ENCODE measurements at places on chromosomes 3 and 15.

DNA sequence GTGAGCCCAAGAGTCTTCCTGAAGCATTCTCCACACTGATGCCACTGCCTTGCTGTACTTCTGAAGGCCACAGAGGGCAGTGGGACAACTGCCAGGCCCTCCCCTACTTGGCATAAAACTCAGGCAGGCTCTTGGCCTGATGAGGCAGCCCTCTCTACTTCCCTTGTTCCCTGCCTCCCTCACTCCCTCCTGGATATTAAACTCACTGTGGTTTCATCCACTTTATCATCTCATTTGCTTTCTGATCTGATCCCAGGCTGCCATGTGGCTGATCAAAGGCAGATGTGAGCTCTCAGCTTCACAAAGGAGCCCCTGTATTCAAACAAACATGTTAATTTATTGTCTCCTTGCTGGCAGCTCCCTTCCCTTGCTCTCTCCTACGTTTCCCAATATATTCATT is 533.5 kb downstream of the IGSF11 start:
- DNase-seq: no peak

- no peak for DNase-seq
Measured at GRCh38 chr15:70091726-70092463, 5.8 kb downstream of the TLE3 start.

DNA sequence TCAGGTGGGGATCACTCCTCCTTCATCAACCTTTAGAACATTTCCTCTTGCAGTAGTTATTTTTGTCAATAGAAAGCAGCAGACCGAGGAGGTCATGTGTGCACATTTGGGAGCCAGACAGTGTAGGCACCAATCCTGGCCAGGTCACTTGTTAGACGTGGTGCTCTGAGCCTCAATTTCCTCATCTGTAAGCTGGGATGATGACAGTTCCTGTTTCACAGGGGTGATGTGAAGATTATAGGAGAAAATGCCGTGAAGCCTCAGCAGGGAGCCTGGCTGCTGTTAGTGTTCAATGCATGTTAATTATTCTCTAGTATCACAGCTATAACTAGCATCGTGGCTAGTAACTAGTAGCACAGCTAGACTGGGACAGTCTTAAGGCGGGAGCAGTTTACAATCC is 64.7 kb downstream of the ATP2B2 start:
- DNase-seq: no peak

GRCh38 chr3:174218016-174218415 is 641.1 kb upstream of the NAALADL2 start:
- no peak for DNase-seq

DNA sequence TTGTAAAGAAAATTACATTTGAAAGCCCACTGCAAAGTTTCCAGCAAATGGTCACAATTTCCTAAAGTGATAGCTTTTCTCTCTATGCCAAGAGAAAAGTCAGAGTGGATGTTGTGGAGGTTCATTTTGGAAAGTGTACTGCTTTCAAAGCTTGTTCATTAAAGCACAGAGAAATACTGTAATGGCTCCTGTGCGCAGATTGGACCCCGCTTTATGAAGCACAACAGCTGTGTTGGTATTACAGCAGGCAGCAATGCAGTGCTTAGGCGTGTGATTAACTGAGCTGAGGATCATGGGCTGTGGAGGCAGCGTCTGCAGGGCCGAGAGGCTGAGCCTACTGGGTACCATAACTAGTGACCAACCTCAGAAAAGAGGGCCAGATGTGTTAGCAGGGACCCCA is 478.4 kb upstream of the CFAP20DC start:
- no peak for DNase-seq

DNA sequence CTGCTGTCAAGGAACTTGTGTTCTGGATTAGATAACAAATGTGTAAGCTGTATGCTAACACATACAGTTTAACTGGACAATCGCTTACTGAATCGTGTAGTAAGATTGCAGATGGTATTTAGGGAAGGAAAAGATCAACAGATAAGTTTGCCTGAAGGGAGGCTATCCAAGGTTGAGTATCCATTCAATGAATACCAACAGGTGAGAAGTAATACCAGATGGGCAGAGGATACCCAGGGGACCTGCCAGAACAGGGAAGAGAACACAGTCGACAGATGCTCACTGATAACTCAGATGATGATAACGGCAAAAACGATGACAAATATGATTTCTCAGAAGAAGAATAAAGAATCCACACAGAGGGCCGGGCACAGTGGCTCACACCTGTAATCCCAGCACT is 3.2 kb upstream of the UACA start:
- DNase-seq: no peak

DNA sequence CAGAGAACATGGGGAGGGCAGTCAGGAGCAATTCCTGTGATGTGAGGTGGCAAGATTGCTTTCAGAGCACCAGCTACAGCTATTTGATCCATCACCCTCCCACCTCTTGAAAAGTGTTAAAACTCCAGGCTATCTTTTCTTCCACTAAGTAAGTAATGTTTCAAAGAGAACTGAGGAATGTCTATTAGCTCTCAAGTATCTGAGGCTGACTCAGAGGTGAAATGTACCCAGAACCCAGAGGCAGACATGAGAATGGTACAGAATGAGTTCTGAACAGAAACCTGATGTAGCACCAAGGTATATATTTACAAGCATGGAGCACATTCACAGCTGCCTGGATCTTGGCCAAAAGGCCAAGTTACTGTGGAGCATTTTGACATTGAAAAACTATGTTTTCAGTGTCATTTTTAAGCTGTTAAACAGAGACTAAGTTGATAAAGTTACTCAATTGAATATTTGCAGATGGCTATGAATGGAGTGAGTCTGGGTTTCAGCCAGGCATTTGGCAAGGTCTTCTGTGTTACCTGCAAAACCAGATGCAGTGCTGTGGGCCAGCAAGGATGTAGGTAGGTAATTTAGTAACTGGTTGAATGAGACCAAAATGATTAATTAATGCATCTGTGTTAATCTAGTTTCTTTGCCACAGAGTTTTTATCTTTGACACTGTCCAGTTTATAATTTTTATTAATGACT is 227.7 kb upstream of the CD96 start:
- no peak for DNase-seq

- DNase-seq: no peak
Measured at GRCh38 chr3:12157026-12157425, 1.7 kb downstream of the TIMP4 start.

DNA sequence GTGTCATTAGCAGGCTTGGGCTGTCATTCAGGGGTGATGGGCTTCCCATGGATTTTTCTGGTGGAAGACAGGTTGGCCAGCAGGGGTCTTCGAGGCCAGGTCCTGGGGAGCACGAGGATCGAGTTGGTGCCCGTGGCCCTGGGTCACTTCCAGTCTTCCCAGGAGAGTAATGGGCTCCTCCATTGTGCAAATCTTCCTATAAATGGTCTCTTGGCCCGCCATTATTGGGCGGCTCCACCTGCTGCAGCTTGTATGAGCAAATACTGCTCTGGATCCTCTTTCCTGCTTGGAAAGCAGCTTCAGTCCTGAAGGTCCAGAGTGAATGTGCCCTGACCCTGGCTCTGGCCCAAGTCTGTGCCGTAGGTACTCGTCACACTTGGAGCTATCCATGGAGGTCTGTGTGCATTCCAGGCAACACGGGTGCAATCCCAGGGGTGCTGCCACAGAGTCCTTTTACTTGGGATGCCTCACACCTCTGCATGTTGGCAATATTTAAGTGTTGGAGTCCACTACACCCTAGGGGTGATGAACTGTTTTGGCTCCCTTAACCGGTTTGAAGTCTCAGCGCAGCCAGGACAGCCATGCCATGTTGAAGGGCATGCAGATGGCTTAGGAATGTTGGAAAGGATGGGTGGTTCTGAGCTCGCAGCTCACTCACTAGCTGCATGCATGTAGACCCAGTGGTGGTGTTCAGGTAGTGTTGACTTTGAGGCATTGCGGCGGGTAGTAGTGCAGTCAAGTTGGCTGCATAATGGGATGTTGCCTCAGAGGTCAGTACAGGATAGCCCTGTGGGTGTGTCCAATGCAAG is 97.6 kb downstream of the SNRPN start:
- peak; percentile 48 for DNase-seq

GRCh38 chr15:26525096-26525495 is 247.8 kb downstream of the GABRB3 start:
- no peak for DNase-seq

- DNase-seq: no peak
Measured at GRCh38 chr3:183008800-183009199, 28.5 kb upstream of the DCUN1D1 start.

- DNase-seq: no peak
Measured at GRCh38 chr3:100436951-100437350, 35.6 kb downstream of the LNP1 start.

GRCh38 chr3:189626286-189626685 is 4.9 kb upstream of the TP63 start:
- DNase-seq: no peak

DNA sequence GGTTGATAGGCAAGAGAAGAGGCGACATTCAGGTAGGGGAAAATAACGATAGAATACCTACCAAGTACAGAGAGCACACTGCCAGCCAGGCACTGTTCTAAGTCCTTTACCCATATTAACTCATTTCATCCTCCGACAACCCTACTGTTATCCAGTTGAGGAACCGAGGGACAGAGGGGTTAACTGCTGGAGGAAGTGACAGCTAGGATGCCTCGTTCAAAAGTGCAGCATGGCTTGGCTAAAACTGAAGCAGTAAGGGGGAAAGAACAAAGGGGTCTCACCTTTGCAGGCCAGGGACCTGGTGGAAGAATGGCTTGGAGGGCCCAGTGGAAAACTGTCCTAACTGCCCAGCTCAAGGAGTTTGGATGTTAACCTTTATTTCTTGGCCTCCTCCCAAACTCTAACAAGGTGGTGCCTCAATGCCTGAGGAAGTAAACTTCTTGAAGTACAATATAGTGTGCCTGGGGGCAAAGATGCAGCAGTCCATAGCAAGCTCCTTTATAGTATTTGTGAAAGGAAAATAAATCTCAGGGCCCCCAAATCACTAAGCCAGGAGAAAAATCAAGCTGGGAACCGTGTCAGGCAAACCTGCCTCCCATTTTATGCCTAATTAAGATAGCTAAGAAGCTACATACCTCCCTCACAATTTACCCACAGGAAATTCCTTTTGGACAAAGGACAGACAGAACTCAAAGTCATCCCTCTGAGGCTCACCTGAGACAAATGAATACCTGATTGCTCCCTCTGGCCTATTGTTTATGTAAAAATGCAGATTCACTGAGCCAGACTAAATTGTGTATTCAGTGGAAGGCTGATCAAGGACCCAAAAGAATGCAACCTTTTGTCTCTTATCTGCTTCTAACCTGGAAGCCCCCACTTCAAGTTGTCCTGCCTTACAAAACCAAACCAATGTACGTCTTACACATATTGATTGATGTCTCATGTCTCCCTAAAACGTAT is 1.6 kb upstream of the ITGB5 start:
- no peak for DNase-seq

GRCh38 chr15:52858782-52859176 is 68.6 kb upstream of the ONECUT1 start:
- no peak for DNase-seq

- no peak for DNase-seq
Measured at GRCh38 chr15:74618841-74619596, 3.4 kb downstream of the CLK3 start.

GRCh38 chr3:47009225-47010110 is 30.0 kb downstream of the NBEAL2 start:
- DNase-seq: peak; percentile 92

- DNase-seq: no peak
Measured at GRCh38 chr15:69167218-69167846, 6.9 kb downstream of the GLCE start.

- DNase-seq: no peak
Measured at GRCh38 chr15:38894243-38894948, 329.8 kb upstream of the RASGRP1 start.

GRCh38 chr15:57827021-57827420 is 120.5 kb downstream of the POLR2M start:
- no peak for DNase-seq

GRCh38 chr15:99168601-99169580 is 64.0 kb downstream of the SYNM start:
- no peak for DNase-seq

GRCh38 chr3:150116196-150116595 is 145.5 kb upstream of the PFN2 start:
- DNase-seq: no peak

DNA sequence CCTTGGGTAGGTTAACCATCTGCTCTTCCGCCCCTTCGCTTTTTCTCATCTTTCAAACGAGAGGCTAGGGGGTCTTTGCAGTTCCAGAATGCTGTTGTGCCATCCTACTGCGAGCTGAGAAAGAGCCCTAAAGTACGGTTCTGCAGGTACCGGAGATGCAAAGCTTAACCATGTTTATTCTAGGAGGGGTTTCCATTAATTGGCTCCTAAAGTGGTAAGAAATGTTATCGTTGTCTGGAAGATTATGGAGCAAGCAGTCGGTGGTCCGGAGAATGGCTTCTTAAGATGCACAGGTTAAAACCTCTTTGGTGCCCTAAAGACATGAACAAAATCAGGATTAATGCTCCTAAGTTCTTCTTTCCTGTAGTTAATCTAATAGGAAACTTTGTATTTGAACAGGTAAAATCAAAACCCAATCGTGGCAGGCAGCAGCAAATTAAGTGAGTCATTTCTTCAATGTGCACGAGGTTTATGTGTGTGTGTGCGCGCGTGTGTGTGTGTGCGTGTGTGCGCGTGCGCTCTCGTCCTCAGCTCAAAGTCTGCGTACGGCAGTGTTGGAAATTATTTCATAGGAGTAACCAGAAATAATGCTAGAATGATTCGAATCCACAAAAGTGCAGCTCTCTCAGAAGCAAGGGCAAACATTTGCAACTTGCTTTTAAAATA is 772 bp downstream of the FAM81A start:
- no peak for DNase-seq

- DNase-seq: no peak
Measured at GRCh38 chr15:99307735-99308134, 56.5 kb downstream of the LRRC28 start.

GRCh38 chr3:141625506-141625905 is 112.6 kb upstream of the RNF7 start:
- DNase-seq: peak; percentile 52

GRCh38 chr3:177329854-177330253 is 132.6 kb upstream of the TBL1XR1 start:
- no peak for DNase-seq

DNA sequence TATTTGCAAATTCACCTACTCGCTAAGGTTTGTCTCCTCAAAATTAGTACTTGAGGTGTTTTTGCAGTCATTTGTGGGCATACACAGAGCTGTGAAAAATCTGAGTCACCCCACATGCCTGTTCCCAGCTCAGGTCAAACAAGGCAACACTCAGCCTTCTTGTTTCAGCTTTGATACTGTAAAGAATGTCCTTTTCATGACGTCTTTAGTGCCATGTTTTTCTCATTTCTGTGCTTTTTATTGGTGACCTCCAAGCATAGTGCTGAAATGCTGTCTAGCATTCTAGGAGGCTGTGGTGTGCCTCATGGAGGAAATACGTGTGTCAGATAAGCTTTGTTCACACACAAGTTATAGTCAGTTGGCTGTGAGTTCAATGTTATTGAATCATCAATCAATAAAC is 8.8 kb downstream of the CAPN3 start:
- DNase-seq: no peak

- no peak for DNase-seq
Measured at GRCh38 chr3:4396542-4396941, 70.5 kb downstream of the SUMF1 start.

DNA sequence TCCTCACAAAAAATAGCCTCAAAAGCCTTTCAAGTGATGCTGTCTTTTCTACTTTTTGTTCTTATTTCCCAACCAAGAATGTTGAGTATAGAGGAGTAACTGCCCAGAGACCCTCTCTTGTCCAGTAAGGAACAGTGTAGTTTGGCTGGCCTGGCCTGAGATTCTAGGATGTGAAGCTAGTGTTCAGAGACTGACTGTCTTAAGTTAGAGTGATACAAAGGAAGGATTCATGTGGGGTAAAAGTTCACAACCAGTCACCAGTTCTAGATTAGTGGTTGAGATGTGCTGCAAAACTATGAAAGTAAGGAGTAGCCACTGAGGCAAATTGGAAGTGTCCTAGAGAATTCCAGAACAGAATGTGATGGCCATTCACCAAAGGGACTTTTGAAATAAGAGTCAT is 49.1 kb downstream of the RSRC1 start:
- DNase-seq: no peak

Measured in suprapubic skin (tissue), 4 donors.